Hematopoietic multipotent progenitor cell treated with erythropoietin and hydrocortisone succinate and interleukin-3 and kit ligand, for 6 days (in vitro differentiated cells): ENCODE measurements at places on chromosomes 6 and 20.

GRCh38 chr20:50737352-50737751, 6.0 kb downstream of the PARD6B start:
- DNase-seq: no peak

DNA sequence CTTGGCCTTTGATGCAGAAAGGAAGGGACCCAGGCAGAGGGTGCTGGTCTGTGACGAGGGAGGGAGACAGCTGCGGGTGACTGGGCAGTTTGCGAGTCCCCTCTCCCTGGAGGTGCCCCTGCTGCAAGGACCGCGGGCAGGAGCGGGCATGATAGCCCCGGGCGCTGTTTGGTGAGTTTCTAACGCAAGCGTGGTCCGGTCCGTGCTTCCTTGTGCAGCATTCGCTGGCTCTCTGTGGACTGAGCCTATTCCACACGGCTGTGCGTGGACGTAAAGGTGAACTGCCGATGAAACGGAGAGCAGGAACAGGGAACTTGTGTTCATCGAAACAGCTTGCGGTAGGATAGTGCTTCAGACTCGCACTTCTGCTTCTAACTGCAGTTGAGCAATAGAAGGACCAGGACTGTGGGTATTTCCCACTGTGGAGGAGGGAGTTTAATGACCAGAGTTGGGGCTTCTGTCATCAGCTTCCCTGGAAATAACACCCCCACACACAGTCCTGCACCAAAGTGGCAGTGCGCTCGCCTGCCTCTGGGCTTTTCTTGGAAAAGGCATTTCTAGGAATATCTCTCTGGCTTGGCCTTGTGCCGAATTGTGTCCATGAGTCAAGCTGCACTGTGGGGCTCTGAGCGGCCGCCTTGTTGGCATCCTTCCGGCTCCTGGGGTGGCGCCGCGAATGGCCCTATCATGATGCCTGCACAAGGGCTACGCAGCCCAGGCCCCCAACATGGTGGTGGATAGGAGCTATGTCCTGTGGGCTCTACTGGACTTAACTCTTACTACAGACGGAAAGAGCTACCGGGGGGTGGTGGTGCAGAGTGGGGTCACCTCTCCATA, 48.9 kb downstream of the DUSP22 start:
- peak; percentile 51 for DNase-seq

GRCh38 chr20:49919461-49919860, 4.1 kb upstream of the SPATA2 start:
- DNase-seq: no peak

- peak; percentile 81 for DNase-seq
Measured at GRCh38 chr20:36384022-36384619, 78.0 kb downstream of the DLGAP4 start.

DNA sequence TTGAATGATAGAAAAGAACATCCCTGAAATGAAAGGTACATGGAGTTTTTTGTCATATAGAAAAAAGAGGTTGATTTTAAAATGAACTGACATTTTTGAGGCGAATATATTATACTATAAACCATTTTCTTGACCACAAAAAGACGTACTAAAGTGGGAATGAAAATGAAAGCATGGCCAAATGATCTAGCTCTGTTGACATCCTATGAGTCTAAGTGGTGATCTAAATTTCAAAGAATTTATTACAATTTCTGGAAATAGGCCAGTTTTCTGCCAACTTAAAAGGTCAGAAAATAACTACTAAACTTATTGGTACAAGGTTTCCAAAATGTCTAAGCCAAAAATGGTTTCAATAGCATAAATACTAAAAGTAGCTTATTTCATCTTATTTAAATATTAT, 536.8 kb downstream of the EYS start:
- DNase-seq: no peak

DNA sequence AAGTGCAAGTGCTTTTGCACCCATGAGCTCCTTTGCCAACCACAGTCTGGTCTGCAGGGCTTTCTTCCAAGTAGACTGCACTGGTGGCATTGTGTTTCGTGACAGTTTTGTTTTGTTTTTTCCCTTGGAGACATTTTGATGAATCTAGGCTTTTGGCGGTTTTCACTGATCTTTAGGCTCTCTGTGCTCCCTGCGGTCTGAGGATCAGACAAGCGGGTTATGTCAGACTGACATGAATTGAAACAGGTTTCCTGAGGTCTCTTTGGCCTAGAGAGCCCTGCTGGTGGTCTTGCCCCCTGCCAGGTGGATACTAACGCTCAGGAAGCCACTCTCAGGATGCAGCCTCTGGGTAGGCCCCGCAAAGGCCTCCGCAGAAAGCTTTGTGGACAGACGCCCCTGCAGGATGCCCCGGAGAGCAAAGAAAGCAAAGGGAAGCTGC, 555.4 kb upstream of the AGPAT4 start:
- peak; percentile 46 for DNase-seq
